ENCODE measurements at places on chromosomes 16 and 17.

DNA sequence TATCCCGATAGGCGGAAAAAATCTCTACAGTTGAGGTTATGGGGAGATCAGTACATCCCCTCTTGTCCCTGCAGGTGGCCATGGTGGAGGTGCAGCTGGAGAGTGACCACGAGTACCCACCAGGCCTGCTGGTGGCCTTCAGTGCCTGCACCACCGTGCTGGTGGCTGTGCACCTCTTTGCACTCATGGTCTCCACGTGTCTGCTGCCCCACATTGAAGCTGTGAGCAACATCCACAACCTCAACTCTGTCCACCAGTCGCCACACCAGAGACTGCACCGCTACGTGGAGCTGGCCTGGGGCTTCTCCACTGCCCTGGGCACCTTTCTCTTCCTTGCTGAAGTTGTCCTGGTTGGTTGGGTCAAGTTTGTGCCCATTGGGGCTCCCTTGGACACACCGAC, 4.2 kb downstream of the ORAI3 start:
- DNase-seq, result no peak

DNA sequence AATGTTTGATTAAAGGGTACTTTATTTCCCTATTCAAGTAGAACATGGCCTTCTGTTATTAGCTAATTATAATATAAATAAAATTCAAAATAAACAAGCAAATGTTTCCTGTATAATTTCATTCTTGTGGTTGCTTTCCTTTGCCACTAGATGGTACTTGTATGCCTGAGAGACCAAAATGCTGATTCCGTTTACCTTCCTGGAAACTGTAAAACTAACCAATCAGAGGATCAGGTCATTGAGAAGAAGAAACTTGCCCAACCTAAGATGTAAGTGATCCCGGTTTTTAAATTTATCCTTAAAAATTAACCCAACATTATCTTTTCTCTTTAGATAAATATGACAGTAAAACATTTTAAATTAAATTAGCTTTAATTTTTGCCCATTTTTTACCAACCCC, 8.1 kb upstream of the ABCA5 start:
- DNase-seq, result no peak

- peak; percentile 40 for DNase-seq
These were observed 2.8 kb downstream of the USP22 start for GRCh38 chr17:21039839-21040575.

- no peak for DNase-seq
These were observed 1.6 kb downstream of the CA10 start for GRCh38 chr17:52156576-52157570.

GRCh38 chr16:77227745-77228144, 28.5 kb downstream of the SYCE1L start:
- no peak for DNase-seq

DNA sequence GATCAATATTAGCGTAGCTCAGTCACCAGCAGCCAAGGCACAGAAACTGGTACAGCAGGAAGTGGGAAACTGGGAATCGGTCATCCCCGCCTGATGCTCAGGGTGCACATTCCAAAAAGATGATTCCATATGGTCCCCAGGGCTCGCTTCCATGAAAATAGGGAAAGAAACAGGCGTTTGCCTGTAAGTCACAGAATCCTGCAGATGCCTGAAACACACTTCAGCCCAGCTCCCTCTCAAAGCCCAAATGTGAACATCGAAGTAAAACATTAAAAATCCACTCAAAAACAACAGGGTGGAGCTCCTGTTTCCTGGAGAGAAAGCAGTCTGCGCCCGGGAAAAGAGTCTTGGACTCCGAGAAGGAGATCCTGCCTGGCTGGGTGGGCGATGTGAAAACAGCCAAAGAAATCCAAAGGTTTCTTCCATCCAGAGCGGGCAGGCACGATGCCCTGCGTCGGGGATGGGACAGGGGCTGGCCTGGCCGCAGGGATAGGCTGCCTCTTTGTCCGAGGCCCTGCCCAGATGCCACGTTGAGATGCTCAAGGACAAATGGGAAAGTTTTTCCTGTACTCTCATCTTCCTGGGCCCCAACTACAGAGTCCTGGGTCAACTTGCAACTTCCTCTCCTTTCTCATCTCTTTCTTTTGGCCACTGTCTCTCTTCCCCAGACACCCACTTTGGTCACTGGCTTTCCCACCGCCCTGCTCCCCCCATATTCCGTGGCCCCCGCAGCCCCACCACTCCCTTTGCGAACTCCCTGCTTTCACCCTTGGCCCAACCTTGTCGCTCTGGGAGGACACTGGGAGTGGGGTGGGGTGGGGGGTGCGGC, 743 bp downstream of the WIPI1 start:
- DNase-seq, result no peak

- no peak for DNase-seq
These were observed 243.4 kb upstream of the SALL1 start for GRCh38 chr16:51394421-51394820.
